Midbrain (tissue), 1 donor: ENCODE measurements at places on chromosomes 2 and 18.

DNA sequence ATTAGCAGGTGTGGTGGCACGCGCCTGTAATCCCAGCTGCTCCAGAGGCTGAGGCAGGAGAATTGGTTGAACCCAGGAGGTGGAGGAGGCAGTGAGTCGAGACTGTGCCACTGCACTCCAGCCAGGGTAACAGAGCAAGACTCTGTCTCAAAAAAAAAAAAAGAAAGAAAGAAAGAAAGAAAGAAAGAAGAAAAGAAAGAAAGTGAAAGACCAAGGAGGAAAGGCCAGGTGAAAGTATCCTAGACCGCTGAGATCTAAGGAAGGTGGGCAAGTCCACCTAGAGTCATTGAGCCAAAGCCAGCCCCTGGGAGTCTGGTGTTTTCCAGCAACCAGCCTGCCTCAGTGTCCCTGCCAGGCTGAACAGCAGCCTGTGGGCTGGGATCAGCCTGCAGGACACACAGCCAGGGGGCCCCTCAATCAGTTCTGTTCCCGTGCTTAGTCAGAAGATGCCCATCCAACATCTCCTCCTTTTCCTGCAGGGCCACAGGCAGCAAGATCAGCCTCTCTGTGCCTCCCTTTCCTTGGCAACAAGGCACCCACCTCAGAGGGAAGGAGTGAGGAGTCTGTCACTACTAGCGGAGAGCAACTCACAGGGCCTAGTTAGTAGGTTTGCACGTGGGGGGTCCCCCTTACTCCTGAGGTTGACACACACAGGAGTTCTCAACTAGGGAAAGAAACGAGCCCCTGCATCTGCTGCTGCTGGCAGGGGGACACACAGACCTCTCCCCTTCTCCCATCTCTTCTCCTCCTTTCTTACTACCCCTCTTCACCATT is 64.1 kb downstream of the SMAD7 start:
- no peak for DNase-seq

- no peak for DNase-seq
Observed at GRCh38 chr2:141187075-141187439, 943.8 kb downstream of the LRP1B start.

DNA sequence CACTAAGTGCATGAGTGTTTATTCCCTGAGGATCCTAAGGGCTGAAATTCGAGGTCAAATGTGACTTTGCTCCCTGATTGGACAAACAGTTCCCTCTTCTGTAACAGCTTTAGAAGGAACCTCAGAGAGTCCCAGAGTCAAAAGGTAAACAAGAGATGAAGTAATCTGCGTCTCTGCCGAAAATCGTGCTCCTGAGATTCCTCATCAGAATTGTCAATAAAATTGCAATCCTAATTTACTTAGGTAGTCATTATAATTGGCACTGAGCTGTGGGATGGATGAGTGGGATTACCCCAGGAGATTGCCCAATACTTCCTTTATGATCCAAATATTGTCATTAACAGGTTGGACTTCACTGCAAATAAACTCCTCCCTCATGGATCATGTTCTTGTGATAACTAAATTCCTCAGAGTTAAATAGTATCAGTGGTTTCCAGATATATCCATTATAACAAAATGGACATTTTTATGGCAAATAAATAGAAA is 907 bp upstream of the SUCLG1 start:
- DNase-seq = no peak

DNA sequence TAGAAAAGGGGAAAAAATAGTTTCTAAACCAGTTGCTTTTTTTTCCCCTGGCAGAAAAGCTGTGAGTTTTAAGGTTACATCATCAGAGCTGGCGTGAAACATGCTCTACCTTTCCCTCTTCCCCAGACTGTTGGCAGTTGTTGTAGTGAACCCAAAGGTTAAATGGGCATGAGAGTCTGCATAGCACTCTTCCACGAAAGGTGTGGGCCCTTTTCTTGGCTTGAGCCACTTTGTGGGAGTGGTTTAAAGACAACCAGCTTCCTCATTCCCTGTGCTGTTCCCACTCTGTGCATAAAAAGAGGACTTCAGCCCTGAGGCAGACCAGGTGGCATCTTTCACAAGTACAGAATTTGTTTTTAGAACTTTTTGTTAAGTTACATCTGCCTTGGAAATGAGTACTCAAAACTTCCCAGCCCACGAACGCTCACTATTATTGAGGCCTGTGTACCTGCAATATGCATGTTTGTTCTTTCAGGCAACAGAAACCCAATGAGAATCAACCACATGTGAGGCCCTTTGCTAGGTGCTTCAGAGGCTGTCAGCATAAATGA is 243.8 kb downstream of the BABAM2 start:
- no peak for DNase-seq

DNA sequence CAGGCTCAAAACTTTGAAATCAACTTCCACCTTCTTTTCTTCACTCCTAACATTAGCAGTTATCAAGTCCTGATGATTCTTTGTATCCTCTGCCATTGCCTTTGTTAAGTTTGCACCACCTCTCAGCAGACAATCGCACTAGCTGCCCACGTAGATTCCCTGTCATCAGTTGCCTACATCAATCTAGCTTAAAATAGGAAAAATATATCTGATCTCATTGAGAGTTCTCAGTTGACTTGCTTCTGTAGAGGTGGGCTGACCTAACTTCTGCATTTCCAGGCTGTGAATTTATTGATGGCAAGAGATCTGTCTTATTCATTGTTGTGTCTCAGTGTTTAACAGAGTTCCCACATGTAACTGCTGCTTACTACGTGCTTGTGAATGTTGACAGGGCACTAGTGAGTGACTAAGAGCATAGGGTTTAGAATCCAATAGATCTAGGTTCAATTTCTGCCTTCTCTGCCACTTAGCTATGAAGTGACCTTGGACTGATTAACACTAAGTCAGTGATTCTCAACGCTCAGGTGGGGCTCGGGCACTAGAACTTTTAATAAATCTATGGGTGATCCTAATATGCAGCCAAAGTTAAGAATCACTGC is 3.7 kb upstream of the INSIG2 start:
- no peak for DNase-seq
